ENCODE measurements at places on chromosomes 4 and X.
A peak's percentile ranks its signal among the peaks of the same experiment; 100 is the strongest.

GRCh38 chrX:13939741-13940597 lies 89.7 kb downstream of the GEMIN8 start:
- no peak for DNase-seq

- DNase-seq, result peak; percentile 23
Observed at GRCh38 chrX:18354369-18355223, at the start of gene SCML2. Gene SCML2, minus strand, starts transcription at chrX:18354688. Its CDS starts 20,617 bp downstream, at chrX:18334071.

GRCh38 chr4:138299881-138300280 lies 57.7 kb upstream of the SLC7A11 start:
- DNase-seq, result no peak

DNA sequence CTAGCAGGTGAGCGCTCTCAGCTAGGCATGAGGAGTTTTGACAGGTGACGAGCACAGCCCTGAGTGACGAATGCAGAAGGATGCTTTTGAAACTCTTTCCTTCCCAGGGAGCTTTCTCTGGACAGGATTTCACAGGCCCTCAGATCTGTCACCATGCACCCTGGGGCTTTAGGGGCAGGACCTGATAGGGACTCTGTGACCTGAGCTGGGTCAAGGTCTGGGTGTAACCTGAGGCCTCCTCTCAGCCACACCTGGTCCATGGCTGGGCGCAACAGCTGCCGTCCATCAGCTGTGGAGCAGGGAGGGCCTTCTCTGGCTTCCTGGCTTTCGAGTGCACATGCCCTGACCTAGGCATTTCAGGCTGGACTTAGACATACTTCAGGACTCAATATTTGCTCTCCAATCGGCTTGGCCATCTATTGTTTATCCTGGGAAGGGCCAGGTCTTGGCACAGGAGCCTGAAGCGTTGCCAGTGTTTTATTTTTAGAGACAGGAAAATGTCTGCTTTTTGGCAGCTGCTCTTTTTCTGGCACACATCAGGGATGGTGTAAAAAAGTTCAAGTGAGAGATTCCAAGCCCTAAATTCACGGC lies 56.4 kb downstream of the C4orf51 start:
- DNase-seq, result no peak

GRCh38 chr4:158170691-158171561 lies 1.9 kb downstream of the GASK1B start:
- no peak for DNase-seq

- DNase-seq, result no peak
Observed at GRCh38 chrX:19332983-19333382, 10.7 kb upstream of the PDHA1 start.

DNA sequence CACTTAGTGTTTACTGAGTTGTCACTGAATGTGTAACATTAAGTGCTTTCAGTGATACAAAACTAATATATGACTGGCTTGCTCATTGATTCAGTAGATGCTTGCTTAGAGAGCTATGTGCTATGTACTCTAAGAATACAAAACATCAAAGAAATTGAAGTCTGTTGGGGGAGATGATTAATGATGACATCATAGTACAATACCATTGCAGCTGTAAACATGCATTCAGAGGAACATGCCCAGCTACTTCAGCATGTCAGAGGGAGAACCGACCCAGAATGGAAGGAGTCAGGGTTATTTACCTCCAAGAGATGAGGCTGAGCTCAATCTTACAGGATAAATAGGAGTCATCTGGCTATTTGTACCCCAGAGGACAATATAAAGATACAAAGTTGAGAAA lies 290.8 kb downstream of the TENM3 start:
- DNase-seq, result no peak

DNA sequence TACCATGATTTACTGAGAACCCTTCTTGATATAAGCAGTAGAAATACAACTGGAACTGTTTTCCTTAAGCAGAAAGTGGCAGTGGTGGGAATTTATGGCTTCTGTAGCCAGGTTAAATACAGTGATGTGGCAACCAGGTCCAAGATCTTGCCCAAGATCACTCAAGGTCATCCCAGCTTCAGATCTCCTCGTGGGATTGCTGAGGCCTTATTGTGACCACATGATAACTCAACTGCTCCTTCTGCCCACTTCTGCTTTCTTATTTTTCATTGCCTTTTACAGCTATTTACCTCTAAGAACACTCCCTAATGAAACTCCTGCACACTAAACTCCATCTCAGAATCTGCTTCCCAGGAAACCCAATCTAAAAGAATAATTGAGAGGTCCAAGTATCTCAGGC lies 12.4 kb upstream of the CYBB start:
- no peak for DNase-seq

DNA sequence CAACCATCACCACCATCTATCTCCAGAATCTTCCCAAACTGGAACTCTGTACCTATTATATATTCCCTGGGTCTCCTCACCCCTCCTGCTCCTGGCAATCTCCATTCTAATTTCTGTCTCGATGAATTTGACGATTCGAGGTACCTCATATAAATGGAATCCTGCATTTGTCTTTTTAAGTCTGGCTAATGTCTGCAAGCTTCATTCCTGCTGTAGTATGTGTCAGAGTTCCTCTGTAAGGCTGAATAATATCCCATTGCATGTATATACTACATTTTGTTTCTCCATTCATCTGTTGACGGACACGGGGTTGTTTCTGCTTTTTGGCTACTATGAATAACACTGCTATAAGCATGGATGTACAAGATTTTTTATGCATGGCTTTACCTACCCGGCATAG lies 19.5 kb downstream of the PRKG2 start:
- DNase-seq, result no peak

DNA sequence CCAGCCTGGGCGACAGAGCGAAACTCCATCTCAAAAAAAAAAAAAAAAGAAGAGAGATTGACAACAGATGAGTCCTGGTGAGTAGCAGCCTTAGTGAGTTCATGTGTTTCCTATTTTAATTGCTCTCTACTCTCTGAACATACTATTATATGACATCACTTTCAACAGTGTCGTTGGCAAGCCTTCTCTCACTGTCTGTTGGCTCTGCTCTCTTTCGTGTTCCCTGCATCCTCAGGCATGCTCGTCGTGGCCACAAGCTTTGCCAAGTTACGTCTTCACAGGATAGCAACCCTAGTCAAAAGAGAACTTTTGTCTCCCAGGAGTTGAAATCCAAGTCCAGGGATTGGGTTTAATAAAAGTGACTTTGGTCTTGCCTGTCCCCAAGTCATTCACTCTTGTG lies 117.1 kb upstream of the EGFL6 start:
- no peak for DNase-seq

- peak; percentile 80 for DNase-seq
Observed at GRCh38 chrX:100994352-100995281, 25.1 kb downstream of the ARL13A start.

DNA sequence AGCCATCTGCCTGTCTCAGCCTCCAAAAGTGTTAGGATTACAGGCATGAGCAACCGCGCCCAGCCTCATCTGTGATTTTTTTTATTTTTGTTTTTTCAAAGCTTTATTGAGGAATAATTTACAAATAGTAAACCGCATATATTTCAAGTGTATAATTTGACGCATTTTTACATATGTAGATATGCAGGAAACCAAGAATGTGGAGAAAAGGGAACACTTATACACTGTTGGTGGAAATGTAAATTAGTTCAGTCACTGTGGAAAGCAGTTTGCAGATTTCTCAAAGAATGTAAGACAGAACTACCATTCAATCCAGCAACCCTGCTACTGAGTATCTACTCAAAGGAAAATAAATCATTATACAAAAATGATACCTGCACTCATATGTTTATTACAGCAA lies 85.9 kb downstream of the SLC16A2 start:
- DNase-seq, result no peak

- no peak for DNase-seq
Observed at GRCh38 chr4:153023692-153024394, 87.7 kb downstream of the FHDC1 start.

- no peak for DNase-seq
Observed at GRCh38 chr4:126916626-126917140, 716.1 kb upstream of the INTU start.

GRCh38 chrX:129629837-129630236 lies 24.9 kb downstream of the APLN start:
- DNase-seq, result no peak

- no peak for DNase-seq
Observed at GRCh38 chrX:19639056-19639455, 123.7 kb upstream of the MAP3K15 start.

GRCh38 chrX:11437642-11438379 lies 144.6 kb downstream of the AMELX start:
- peak; percentile 44 for DNase-seq

DNA sequence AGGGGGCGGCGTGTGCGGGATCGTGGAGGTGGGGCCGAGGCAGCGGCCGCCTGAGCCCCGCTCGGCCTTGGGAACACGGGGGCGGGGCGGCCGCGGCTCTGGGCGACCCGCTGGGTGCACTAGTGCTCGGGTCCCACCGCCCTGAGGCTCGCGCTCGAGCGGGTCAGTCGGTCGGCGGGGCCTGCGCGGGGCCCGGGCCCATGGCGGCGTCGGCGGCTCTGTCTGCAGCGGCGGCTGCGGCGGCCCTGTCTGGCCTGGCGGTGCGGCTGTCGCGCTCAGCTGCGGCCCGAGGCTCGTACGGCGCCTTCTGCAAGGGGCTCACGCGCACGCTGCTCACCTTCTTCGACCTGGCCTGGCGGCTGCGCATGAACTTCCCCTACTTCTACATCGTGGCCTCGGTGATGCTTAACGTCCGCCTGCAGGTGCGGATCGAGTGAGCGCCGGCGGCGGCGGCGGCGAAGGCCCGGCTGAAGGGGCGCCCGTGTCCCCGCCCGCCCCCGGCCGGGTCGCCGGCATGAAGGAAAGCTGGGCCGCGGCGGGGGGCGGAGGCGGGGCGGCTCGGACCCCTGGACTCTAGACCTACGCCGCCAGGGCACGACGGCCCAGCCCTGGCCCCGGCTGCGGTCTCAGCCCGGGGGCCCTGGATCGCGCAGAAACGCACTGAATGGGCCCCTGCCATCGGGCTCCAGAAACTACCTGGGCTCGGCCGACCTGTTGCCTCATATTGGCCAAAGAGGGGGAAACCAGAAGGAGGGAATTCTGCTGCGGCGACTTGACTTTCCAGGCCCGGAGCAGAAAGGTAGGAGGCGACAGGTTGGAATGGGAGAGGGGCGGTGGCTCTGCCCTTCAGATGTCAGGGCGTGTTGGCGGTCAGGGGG lies at the start of gene SMIM10L2A:
Gene SMIM10L2A, plus strand, starts transcription at position 13 of the 878 bp plus-strand sequence. Its CDS starts 188 bp downstream, at position 201.
- no peak for DNase-seq

DNA sequence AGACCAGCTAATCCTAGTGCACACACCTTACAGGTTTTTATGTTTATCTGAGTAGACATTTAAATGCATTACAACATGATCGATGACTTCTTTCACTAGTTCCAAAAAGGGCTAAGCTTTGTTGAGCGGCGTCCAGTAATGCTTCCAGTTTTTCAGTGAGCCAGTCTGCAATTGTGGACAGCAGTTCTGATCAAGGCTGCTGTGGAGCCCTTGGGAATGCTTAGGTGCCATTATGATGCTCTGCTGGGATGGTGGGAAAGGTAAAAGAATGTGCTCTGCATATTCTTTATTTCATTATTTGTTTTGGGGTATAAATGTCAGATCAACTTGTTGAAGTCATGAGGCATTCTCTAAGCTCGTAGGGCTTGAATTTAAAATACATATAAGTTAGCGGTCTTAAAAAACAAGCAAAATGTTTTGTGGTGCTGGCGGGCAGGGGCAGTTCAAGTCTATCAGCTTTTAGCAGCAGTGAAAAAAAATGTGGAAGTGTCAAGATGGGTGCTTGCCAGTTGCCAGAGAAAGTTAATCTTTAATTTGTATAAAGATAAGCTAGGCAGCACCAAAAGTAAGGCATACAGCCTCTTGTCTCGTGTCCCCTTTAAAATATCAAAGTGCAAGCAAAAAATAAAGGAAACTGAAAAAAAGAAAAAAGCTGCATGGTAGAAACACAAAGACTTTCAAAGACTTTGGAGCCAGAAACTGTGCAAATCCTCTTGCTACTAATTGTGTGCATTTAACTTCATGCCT lies 5.8 kb downstream of the MID1IP1 start:
- DNase-seq, result no peak

DNA sequence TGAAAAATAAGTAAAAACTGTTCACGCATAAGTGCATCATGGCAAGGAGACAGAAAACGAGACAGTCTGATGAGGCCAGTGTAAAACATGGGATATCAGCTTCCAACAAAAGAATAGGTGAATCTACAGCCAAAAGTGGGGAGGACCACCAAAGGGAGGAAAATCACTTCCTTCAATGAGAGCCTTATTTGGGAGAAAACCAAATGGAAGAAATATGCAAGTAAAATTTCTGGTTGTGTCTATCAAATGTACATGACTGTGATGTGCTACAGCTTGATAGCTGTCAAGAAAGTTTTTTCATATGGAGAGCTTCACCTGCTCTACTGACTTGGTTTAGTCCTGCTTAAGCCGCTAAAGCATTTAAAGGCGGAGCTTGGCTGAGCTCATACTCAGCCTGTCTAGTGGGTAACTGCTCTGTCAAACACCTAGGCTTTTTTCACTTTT lies 66.2 kb downstream of the MAGEA1 start:
- DNase-seq, result no peak

DNA sequence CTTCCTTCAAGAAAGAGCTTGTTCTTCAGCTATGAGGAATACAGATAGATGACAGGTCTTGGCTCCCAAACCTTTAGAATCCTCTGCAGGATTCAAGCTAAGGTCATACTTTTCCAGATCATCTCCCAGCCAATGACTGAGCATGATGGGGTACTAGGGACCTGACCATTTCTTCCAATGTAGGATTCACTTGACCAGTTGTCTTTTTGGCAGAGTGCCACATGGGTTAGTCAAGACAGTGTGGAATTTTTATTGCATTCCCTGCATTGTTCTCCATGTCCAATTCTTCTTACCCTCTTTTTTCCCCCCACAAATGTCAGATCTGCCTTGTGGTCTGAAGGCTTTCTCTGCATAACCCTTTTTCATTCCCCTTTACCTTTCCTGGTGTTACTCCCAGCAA lies 99.5 kb downstream of the CCSER1 start:
- DNase-seq, result no peak

GRCh38 chrX:23857363-23857762 lies 50.4 kb downstream of the APOO start:
- DNase-seq, result no peak

DNA sequence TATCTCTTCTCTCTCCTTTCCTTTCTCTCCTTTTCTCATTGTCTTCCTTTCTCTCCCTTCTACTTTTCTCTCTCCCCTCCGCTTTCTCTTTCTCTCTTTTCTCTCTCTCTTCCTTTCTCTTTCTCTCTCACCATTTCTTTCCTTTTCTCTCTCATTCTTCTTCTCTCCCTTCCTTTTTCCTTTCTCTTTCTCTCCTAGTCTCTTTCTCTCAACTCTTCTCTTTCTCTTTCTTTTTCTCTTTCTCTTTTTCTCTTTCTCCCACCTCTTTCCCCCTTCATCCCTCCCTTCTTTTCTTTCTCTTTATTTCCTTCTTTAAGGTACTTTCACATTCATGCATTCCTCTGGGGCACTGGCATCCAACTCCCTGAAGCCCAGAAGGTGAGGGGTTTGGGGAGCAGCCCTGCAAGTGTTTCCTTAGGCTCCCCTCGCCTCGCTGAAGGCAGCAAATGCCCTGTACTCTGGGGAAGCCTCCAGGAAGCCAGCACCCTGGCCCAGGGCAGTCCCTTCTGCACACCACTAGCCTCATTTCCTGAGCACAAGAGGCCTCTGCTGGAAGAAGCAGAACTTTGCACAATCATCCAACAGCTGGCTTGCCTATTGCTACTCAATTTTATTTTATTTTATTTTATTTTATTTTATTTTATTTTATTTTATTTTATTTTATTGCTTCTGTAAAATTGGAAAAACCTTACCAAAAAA lies 124.2 kb downstream of the NFKB1 start:
- DNase-seq, result peak; percentile 40
